ENCODE measurements at places on chromosomes 12 and 14.
A peak's percentile ranks its signal among the peaks of the same experiment; 100 is the strongest.

DNA sequence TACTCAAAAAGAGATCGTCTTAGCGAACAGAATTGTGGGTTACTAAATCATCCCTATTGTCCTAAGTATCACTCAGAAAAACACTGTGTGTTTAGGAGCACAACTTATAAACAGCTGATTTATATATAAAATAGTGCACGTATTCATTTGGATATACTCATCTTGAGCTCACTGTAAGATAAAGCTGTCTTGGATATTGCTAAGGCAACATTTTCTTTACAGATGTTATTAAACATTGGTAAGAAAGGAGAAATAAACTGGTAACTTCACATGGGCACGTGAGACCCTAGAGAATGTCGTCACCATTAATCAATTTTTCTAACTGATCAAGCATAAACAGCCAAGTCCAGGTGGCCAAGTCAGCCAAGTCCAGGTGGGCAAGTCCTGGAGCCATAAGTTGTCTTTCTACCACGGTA, 1.7 kb downstream of the PAWR start:
- DNase-seq: no peak

DNA sequence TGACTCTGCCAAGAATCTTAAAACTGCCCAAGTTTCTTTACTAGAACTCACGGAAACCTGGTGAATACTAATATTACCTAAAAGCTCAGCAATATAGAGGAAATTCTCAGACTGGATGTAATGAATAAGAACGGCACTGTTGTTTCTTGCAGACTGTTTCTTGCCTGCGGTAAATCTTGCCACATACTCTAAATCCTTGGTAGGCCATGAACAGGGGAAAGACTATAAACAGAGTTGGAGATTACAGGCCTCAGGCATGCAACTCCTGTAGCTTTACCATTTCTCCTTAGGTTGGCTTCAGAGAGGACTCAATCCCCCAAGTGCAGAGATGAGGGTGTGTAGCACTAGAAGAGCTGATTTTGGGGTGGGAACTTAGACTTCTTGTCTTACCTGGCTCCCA, 1.1 kb downstream of the ALDH6A1 start:
- no peak for DNase-seq

DNA sequence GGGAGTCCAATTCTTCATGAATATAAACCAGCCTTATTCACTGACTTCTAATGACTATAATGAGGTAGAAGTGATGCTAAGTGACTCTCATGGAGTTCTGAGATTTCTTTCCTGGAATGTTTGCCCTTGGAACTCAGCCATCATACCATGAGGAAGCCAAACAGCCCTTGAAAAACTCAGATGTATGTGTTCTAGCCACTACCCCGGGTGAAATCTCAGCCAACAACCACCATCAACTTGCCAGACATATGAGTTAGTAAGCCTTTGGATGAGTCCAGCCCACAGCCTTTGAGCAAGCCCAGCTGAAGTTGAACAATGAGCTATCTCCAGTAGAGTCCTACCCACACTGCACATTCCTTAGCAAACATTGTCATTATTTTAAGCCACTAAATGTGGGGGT, 149.5 kb downstream of the SLC6A15 start:
- DNase-seq: peak; percentile 74

DNA sequence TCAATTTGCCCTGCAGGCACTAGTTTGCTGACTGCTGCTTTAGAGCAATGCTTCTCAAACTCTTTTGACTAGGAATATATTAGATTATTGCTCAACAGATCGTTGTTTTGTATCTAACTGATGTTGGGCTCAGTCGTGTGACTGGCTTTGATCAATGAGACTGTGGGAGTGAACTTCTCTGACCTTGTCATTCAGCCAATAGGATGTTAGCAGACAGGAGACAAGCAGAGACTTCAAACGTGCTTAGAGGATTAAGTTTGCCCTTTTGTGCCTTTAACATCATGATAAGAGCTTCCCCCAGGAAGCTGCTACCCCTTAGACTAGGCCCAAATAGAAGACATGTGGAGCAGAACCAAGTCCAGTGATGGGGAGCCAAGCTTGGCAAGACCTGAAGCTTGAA, 76.7 kb upstream of the ELK3 start:
- DNase-seq: no peak

GRCh38 chr14:77659831-77660230, 43.4 kb upstream of the SPTLC2 start:
- no peak for DNase-seq

DNA sequence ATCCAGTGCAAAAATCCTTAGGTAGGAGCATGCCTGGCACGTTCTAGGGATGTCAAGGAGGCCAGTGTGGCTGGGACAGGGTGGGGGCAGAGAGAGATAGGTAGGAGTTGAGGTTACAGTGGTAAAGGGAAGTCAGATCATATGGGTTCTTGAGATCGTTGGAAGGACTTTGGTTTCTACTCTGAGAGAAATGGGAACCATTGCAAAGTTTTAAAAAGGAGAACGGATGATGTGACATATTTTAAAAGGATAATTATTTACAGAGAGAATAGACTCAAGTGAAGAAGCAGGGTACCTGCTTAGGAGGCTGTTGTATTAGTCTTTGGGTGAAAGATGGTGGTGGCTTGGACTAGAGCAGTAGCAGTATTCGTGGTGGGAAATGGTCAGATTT, 47.6 kb upstream of the ATP2B1 start:
- no peak for DNase-seq

GRCh38 chr12:57850854-57851430, 4.4 kb upstream of the CTDSP2 start:
- no peak for DNase-seq

- no peak for DNase-seq
Observed at GRCh38 chr12:99332936-99333591, 314.5 kb upstream of the GARIN6 start.

GRCh38 chr14:72451054-72451972, 442.6 kb downstream of the DPF3 start:
- DNase-seq: no peak

DNA sequence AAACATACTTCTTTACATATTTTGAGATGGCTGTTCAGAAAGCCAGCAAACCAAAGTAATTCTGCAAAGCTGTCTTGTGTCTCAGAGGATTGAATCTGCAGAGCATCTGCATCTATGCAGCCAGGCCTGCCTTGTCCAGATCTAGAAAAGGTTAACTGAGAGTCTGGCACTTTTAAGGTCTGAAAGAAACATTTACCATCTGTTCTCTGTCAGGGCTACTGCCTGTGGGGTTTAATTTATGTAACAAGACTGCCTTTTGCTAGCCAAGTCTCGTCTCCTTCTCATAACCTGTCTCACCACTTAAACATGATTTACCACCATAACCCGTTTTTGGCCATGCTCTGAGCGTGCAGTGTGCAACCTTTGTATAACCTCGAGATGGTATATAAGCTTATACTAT, 194.2 kb downstream of the SYT10 start:
- no peak for DNase-seq

- DNase-seq: no peak
Observed at GRCh38 chr14:70706177-70706576, 64.5 kb downstream of the TTC9 start.

DNA sequence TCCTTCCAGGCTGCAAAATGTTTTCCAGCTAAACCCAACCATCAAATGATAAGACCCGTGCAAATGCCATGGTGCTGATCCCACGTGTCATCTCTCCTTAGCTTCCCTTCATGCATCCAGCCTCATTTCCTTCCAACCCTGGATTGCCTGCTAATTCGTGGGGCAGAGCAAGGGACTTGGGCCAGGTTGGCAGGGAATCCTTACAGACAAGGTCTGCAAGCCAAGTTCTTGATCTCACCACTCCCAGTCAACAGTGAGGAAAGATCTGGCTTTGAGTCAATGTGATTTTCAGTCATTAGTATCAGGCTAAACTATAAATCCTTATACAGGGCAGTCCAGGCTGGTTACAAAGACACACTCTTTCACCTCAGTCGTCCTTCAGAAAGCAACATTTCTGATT, 150.9 kb downstream of the ANO2 start:
- no peak for DNase-seq

DNA sequence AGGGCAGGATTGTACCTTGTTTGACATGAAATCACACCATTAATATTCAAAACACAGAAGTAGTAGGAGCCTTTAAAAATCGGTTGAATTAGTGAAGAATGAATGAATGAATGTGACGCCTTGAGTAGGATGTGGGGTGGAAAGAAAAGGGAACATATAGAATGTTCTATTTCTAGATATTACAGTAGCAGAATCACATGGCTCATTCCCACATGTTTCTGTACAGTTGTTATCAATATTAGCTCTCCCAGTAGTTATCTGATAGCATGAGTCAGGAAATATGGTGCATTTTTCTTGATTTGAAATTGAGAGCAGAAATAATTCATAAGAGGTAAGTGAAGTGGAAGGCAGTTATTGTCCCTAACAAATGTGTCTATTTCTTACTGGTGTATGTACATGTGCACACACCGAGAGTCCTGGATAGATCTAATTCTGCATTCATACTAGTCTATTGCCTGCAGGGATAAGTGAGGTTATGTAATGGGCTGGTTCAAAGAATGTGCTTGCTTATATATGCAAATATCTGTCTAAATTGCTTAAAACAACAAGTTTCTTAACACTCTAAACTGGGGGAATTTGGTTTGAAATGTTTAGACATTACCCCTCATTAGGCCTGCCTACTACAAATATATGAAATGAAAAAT, 245.4 kb downstream of the EFCAB11 start:
- DNase-seq: no peak

DNA sequence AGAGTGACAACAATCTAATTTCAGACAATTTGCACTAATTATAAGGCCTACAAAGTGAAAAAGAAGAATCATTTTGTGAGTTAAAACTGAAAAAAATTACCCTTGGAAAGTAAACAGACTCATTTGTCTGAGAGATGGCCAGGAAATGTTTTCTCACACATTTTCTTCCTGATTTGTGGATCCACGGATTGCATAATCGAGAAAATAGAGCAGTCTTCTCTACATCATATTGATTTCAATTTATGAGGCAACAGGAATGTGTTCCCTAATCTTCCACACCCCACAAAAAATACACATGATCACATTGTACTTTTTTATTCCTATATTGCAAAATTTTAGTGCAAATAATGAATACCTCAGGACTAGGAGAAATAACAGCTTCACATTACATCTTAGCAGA, 160.8 kb downstream of the CCER1 start:
- no peak for DNase-seq

DNA sequence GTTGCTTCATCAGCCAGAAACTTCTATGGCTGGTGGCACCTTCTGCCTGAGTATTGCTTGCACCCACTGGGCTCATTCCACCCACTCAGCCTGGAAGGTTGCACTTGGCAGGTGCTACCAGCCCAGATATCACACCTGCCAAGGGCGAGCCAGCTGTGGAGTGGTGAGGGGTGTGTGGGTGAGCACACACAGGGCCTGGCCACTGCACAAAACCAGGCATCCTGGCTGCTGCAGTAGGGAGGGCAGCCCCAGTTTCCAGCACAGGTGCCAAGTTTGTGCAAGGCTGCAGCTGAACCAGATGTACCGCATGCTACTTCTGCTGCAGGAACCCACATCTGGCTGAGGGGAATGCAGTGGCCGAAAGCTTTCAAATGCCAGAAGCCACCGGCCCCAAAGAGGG, 1147.8 kb downstream of the FSCB start:
- DNase-seq: no peak

DNA sequence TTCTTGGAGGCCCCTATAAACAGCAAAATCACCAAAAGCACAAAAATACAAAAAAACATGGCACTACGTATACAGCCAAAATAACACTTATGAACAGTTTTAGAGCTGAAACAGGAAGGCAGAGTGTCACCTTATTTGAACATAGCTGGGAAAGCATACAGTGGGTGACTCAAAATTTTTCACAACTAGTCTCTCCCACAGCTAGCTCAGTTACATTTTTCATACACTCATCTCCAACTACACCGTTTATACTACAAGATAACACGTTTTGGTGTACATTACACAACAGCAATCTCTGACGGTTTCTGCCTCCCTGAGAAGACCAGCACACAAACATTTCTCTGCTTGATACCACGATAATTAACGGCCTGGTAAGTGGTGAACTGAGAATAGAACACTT, 2.9 kb downstream of the RAD52 start:
- no peak for DNase-seq

- no peak for DNase-seq
Observed at GRCh38 chr14:93047661-93048060, 68.1 kb downstream of the ITPK1 start.

DNA sequence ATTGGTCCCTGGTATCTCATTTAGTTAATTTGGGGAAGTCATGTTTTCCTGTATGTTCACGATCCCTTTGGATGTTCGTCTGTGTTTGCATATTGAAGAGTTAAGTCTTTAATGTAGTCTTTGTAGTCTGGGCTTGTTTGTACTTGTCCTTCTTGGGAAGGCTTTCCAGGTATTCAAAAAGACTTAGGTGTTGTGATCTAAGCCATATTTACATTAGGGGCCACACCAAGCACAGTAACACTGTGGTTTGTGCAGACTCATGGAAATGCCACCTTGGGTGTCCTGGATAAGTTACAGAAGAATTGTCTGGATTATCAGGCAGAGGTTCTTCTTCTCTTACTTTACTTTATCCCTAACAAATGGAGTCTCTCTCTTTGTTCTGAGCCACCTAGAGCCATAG, 380.3 kb downstream of the CCER1 start:
- DNase-seq: no peak

GRCh38 chr12:1926251-1926657, 7.8 kb upstream of the CACNA2D4 start:
- no peak for DNase-seq

DNA sequence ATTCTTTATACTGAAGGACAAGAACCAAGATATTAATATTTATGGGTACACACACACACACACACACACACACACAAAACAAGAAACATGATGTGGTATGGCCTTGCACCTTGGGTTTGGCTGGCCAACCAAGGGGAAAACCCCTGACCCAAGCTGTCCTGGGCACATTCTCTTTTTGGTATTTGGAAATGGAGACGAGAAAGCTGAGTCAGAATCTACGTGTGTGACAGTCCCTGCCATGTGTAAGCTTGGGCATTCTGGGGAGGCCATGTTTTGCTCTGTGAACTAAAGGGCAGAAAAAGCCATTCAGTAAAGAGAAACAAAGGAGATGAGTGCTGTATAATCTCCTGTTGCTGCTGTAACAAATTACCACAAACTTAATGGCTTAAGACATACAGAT, 35.6 kb downstream of the PTGER2 start:
- DNase-seq: no peak

- DNase-seq: no peak
Observed at GRCh38 chr12:94792693-94793092, 142.3 kb upstream of the TMCC3 start.

All from AG04449 (cell line).